Activated CD8-positive, alpha-beta memory T cell treated with anti-CD3 and anti-CD28 coated beads for 1 hour (primary cell): ENCODE measurements at places on chromosomes 13 and 19.

- no peak for DNase-seq
Measured at GRCh38 chr13:80196756-80197155, 144.2 kb downstream of the SPRY2 start.

DNA sequence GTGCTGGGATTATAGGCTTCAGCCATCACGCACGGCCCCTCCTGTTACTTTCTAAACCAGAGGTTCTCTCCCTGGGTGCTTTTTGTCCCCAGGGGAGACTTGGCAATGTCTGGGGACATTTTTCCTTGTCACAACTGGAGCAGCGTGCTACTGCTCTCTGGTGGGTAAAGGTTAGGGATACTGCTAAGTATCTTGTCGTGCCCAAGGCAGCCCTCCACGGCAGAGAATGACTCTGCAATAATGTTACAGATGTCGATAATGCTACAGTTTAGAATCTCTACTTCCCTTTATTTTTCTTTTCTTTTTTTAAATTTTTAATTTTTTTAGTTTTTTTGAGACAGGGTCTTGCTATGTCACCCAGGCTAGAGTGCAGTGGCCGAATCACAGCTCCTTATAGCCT is 38.0 kb downstream of the ADGRE1 start:
- no peak for DNase-seq

DNA sequence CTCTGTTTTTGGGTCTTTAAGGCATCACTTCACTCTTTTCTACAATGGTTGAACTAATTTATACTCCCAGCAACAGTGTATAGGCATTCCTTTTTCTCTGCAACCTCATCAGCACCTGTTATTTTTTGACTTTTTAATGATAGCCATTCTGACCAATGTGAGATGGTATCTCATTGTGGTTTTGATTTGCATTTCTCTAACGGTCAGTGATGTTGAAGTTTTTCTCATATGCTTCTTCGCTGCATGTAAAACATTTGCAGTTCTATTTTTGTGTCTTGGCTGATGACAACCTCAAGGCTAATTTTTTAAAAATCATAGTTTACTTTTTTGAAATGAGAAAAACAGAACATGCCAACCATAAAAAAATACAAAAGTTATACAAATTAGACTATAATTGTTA is 258.2 kb upstream of the EDNRB start:
- no peak for DNase-seq

- no peak for DNase-seq
Measured at GRCh38 chr19:925087-925525, 729 bp upstream of the ARID3A start.

DNA sequence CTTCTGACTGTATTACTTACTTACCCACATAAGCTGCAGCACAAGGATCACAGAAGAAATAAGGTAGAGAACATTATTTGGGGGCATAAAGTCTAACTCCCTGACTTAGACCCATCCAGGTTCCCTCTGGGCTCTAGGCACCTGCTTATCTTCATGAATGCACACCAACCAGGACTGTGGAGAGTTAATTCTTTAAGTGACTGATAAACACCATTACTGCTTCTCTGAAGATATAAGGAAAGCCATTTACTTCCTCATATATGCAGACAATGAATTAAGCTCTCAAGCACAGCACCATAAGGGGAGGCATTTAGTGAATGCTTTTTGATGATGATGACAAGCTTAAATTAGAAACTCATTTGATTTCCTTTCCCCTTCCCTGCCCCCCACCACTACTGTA is 22.5 kb downstream of the OBI1 start:
- no peak for DNase-seq

- no peak for DNase-seq
Measured at GRCh38 chr13:67520886-67521285, 290.8 kb upstream of the PCDH9 start.

DNA sequence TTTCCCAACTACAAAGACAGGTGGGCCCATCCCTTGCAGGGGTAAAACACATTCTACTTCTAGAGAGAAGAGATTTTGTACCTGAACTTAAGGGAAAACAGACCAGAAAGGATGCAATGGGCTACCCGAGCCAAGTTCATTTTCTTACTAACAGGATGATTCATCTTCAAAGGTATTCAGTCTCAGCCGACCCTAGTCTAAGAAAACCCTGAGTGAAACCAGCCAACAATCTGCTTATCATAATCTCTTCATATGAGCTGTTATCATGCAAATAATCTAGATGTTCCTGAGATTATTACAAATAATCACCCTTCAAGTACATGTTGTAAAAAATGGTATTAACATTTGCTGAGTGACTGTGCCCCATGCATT is 15.6 kb downstream of the PABPC3 start:
- no peak for DNase-seq

GRCh38 chr19:18045307-18046050 is 37.5 kb downstream of the ARRDC2 start:
- DNase-seq = no peak

- DNase-seq = no peak
Measured at GRCh38 chr19:32265995-32266394, 79.4 kb upstream of the ZNF507 start.

GRCh38 chr19:13042443-13043130 is 47.3 kb downstream of the NFIX start:
- DNase-seq = no peak

DNA sequence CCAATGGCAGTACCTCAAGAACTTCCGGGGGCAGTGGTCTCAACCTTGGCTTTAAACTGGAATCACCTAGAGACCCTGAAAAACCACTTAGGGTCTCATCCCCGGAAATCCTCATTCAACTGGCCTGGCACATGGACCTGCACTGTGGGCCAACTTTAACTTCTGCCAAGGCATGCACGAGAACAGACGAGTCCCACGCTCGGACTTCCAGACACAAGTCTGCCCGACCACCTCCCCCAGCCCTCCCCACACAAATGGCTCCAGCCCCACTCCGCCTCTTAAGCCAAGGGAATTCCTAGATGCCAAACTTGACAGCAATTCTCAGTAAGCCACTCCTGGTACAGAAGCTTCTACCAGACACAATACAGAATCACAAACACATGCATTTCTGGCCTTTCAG is 114.0 kb downstream of the STK24 start:
- no peak for DNase-seq

DNA sequence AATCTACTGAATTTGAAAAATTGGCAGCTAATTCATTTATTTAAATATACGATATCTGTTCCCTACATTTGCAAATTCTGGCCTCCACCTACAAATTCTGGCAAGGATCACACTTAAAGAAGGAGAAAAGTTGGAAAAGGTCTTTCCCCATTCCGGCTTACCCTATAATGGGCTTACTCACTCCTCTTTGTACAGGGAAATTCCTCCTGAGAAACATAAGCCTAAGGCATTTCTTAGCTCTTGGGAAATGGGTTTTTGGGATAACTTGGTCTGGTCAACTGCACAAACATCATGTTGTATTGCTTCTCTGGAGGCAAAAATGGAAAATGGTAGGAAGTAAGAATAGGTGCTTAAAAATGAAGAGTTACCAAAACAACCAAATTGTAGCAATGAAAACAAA is 25.5 kb downstream of the KCTD12 start:
- DNase-seq = no peak

DNA sequence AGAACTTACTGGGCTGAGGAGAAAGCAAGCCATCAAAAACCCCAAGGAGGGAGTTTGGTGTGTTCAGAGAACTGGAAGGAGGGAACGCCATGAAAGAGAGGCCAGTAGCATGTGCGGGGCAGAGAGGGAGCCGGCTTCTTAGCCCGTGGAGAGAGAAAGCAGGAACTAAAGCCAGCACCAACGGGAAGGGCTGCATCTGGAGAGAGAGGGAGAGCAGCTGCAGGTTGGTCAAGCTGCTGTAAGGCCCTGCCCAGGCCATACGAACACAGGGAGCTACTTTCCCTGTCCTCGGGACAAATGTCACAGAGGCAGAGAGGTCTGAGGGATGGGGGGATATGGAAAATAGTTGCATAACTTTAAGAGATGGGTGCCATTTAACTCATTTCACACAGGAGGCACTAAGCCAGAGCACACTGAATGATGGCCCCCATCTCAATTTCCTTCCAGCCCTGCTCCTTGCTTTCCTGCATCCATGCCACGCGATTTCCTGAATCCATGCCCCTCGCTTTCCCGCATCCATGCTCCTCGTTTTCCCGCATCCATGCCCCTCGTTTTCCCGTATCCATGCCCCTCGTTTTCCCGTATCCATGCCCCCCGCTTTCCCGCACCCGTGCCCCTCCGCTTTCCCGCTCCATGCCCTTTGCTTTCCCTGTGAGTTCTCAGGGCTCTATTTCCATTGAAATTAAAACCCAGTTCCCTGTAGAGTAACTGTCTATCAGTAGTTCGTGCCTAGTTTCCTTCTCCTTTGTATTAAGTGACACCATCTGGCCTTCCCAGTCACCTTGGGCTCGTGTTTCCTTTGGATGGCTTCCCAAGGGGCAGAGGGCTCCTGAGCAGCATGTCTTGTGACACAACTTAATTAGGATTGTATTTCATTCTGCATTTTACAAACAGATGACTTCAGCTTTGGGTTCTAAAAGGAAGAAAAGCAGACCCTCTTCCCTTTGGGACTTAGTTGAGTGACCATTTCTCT is 31.5 kb upstream of the TPT1 start:
- no peak for DNase-seq

DNA sequence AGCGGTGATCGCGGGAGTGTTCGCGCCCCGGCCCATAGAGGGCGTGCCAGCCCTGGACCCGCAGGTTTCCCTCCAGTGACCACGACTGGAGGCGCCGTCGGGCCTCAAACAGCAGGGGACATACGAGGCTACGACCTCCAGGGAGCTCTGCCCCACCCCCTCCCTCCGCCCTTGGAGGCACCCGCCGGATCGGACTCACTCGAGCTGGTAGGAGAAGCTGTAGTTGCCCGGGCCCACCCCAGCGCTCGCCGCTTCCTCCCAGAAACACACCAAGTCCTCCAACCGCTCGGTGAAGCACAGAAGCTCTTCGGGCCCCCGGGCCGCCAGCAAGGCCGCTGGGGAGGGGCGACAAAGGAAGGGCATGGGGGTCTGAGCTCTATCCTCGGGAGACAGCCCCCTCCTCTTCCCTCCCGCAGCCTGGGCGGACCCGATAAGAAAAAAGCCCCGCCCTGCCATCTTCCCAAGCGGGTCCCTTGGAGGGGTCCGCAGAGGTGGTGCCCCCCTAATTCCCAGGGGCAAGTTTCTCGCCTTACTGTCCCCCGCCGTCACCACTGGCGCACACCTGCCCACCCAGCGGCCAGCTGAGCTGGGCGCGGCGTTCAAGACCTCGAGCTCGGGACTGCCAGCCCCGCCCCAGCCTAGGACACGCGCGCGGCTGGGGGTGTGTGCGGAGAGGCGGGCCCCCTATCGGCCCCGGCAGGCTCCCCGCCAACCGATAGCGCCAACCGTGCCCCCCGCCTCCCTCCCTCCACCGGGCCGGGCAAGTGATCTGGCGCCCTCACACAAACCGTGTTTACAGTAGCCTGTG is 1.0 kb downstream of the EPOR start:
- DNase-seq = no peak

GRCh38 chr13:23817830-23818229 is 71.4 kb downstream of the MIPEP start:
- no peak for DNase-seq

GRCh38 chr19:48511321-48511731 is 309 bp downstream of the LMTK3 start:
- DNase-seq = no peak
